ENCODE measurements at places on chromosomes 2 and 18.

DNA sequence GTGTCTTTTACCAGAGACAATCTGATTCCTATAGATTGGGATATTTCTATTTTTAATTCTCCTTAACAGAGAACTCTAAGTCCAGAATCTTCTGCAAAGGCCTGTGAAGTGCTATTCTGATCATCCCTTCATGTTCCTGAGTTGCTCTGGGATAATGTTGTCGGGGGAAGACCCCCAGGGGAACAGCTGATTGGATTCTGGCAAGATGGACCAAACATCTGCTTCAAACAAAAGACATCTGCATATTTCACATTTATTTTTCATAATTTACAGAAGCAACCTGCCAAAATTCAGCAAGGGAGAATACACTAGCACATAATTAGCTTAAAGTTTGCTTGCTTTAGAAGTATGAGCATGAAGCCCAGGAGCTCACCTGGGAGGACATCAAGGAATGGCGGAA lies 116.0 kb upstream of the ETAA1 start:
- DNase-seq = no peak

GRCh38 chr2:61660511-61661388 lies 122.6 kb upstream of the XPO1 start:
- DNase-seq = peak; percentile 68

GRCh38 chr2:44906972-44907371 lies 34.5 kb upstream of the SIX3 start:
- peak; percentile 90 for DNase-seq

DNA sequence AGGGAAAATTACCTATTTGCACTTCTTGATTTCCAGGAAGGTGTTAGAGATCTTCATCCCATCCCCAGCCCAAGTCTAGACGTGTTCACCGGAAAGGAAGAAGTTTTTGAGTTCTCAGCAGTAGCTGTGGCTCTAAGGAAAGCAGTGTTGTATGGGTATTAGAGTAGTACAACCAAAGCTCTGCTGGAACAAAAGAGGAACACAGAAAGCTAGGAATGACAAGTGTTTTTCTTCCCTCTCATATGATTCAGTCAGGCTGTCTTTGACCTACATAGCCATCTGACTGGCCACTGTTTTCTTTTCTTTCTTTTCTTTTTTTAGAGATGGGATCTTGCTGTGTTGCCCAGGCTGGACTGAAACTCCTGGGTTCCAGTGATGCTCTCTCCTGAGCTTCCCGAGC lies 82.7 kb upstream of the SLC39A10 start:
- DNase-seq = no peak

DNA sequence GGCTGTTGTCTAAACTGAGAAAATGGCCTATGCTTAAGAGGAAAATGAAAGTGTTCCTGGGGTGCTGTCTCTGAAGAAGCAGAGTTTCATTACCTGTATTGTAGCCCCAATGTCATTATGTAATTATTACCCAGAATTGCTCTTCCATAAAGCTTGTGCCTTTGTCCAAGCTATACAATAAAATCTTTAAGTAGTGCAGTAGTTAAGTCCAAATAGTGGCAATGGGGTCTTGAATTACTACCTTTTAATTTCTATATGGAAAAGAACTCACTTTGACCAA lies 13.8 kb upstream of the ALLC start:
- no peak for DNase-seq

GRCh38 chr2:68222287-68222686 lies 30.0 kb downstream of the PPP3R1 start:
- no peak for DNase-seq

DNA sequence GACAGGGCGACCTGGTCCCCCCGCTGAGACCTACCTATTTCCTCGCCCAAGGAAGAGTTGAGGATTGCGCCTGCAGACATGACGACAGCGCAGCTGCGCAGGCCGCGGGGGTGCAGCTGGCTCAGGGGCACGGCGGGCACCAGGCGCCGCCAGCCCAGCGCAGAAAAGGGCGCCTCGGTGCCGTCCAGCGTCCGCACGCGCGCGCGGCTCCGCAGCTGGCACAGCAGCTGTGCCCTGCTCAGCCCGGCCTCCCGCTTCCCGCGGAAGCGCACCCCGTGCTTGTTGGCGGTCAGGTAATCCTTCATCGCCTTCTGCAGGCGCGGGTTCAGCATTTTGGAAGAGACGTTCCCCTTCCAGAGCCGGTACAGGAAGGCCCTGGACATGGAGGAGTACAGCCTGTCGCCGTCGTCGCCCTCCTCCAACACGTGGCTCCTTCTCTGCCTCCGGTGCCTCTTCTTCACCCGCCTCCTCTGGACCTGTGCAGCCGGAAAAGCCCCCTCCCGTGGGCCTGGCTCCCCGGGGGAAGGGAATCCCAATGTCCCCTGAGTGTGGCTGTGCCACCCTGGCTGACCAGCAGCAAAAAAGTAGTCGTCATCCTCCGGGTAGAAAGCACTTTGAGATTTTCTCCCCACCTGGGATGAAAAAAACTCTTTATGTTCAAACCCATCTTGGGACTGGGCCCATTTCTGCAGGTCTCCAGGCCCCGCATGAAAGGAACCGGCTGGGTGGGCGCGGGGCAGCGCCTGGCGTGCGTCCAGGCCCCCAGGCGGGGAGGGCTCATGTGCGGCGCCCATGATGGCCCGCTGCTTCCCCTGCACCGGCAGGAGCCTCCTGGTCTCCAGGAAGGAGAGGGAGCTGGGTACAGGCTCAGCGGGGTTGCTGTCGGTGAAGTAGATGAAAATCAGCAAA lies 42.7 kb downstream of the ST6GAL2 start:
- no peak for DNase-seq
